PC-9 (cell line): ENCODE measurements at places on chromosomes 12 and 14. TPM values are rescaled to one million over a fixed set of nuclear protein-coding genes. Genes with fewer than 3 reads are reported as not detected.
A peak's percentile ranks its signal among the peaks of the same experiment; 100 is the strongest.

Gene KRT82
- not detected in 2 replicates for total RNA-seq

Gene ISCA2
- 83.2 and 86.5 TPM in 2 replicates for total RNA-seq

Gene TPH2
- total RNA-seq, result not detected in 2 replicates

DNA sequence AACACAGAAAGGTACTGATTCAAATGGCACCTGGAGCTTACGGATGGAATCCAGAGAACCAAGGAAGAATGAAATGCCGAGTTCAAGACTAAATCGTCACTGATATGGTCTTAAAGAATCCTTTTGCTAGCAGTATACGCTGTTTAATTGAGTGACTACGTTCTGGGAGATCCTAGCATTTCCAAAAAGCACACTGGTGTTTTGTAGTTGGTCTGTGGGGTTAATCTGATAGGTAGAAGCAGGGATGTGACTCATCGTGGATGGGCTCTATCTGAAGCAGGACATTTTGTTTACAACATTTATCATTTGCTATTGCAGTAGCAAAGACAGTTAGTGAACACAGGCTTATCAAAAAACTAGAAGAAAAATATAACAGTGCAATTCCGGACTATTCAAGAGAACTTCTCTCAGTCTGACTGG, 169.2 kb upstream of the HMGA2 start:
- H3K27ac ChIP-seq, result peak overlapping the region; percentile 98
- no peaks in the 10 kb centered on the region for H3K27me3 ChIP-seq
- H3K36me3 ChIP-seq, result no peaks in the 10 kb centered on the region; the same call in 1 of the 2 replicates
- no peak overlapping the region for H3K4me3 ChIP-seq
- peaks cover 68% of the 10 kb centered on the region for H3K4me1 ChIP-seq

DNA sequence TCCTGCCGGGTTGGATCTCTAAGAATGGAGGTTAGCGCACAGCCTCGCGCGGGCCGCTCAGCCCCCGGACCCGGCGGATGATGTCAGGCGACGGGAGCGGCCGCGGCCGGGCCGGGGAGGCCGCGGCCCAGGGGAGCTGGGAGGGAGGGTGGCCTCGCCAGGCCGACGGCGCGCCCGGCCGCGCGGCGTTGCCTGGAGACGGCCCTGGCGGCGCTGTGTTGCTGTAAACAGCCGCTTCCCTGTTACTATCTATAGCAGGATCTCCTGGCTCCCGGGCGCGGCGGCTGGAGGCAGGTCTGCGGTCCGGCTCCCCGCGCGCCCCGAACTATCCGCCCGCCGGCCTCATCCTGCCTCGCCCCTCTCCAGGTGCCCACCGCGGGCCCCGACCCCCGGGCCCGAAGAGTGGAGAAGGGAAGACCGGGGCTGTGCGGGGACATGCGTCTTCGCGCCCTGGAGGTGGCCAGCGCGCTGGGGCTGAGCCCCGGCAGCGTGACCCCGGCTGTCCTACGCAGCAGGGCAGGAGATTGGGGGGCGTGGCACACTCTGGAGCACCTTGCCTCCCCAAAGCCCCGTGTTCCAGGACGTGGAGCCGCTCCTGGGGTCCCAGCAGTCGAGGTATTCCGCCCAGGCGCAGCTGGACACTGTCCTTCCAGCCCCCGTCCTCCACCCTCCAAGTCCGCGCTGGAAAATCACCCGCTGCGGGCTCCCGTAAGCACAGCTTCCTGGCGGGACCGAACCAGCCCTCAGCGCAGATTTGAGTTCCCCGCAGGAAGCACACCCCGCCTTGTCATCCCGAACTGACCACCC, 1.4 kb upstream of the FOS start:
- peak overlapping the region; percentile 90 for H3K4me3 ChIP-seq
- DNase-seq, result peak; percentile 86
- peaks cover 19% of the 10 kb centered on the region for H3K36me3 ChIP-seq
- peaks cover 44% of the 10 kb centered on the region for H3K4me1 ChIP-seq
- peak overlapping the region; percentile 95 for H3K27ac ChIP-seq

GRCh38 chr12:7716381-7716780, 5.1 kb downstream of the DPPA3 start:
- no peaks in the 10 kb centered on the region for H3K4me1 ChIP-seq
- H3K36me3 ChIP-seq, result no peaks in the 10 kb centered on the region

DNA sequence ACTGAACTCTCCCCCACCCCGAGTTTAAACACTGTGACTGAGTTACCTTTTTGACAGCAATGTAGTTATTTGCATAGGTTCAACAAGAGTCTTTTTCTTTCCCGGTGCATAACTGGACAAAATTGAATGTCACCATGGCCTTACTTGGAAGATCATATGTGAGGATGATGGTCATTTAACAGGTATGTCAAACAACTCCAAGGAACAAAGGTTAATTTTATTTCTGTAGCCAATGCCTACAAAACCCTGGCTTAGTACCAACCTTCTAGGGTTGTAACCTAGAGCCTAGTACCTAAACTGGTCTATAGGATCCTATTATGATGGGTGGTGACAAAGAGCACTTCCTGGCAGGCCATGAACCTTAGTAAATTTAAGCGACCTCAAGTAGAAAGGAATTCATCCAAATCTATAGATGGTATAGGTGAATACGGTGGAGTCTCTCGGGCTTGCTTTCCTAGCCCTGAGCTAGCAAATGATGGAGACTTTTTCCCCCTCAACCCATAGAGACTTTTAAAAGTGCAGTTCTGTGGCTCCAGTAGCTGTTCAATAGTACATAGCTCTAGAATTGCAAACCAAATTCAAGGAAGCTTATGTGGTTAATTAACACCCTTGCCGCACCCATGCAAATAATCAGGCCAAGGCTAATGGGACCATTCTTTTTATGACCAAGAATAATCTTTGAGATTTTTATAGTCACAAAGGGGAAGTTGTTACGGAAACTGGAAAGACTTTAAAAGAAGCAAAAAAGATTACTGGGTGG, 89.0 kb downstream of the SLC38A1 start:
- no peaks in the 10 kb centered on the region for H3K36me3 ChIP-seq
- H3K27ac ChIP-seq, result no peak overlapping the region
- H3K4me3 ChIP-seq, result no peak overlapping the region
- H3K27me3 ChIP-seq, result no peaks in the 10 kb centered on the region
- H3K4me1 ChIP-seq, result no peaks in the 10 kb centered on the region

- peak overlapping the region; percentile 90 for H3K27ac ChIP-seq
- peaks cover 71% of the 10 kb centered on the region for H3K4me1 ChIP-seq
- no peaks in the 10 kb centered on the region for H3K27me3 ChIP-seq
- no peaks in the 10 kb centered on the region for H3K36me3 ChIP-seq
- no peak overlapping the region for H3K4me3 ChIP-seq
Measured at GRCh38 chr14:68688872-68689371, 103.9 kb downstream of the ZFP36L1 start.

DNA sequence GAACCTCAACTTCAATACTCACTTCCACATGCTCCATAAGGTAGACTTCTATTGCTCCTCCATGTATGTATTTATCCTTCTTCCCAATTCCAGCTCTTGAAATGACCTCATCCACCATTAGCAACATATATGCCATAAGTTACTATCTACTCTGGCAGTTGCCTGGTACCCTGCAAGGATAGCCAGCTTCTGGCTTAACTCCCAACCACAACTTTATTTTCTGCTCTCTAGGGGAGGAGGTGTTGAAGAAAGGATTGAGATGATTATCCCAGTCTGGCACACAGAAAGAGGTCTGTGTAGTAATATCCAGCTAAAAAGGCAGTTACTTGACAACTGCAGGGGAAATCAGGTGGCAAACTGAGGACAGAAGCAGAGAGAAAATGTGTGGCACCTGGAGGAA, 71.5 kb upstream of the MDM1 start:
- H3K27ac ChIP-seq, result no peak overlapping the region
- H3K4me1 ChIP-seq, result peaks cover 20% of the 10 kb centered on the region
- H3K36me3 ChIP-seq, result no peaks in the 10 kb centered on the region
- no peak for DNase-seq
- H3K4me3 ChIP-seq, result no peak overlapping the region
- no peaks in the 10 kb centered on the region for H3K27me3 ChIP-seq

DNA sequence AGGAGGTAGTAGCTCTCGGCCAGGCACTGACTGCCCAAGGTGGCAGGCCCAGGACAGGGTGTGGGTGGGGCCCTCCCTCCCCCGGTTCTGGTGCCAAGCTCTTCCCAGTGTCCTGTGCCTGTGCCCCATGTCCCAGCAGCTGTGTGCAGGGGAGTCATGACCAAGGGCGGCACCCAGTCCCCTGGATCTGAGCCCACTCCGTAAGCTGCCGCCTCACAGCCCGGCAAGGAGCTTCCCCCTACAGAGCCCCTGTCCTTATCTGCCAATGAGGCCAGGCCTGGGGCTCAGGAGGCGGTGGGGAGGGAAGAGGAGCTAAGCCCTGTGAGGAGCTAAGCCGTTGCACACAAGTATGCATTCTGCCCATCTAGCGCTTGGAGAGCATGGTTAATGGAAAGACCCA, 5.6 kb upstream of the C14orf180 start:
- H3K27ac ChIP-seq, result no peak overlapping the region
- DNase-seq, result no peak
- H3K4me3 ChIP-seq, result no peak overlapping the region
- H3K27me3 ChIP-seq, result peaks cover 92% of the 10 kb centered on the region

GRCh38 chr14:54623279-54624004, 56.5 kb downstream of the SAMD4A start:
- H3K27me3 ChIP-seq, result no peaks in the 10 kb centered on the region
- no peaks in the 10 kb centered on the region for H3K36me3 ChIP-seq
- DNase-seq, result no peak
- H3K27ac ChIP-seq, result no peak overlapping the region

DNA sequence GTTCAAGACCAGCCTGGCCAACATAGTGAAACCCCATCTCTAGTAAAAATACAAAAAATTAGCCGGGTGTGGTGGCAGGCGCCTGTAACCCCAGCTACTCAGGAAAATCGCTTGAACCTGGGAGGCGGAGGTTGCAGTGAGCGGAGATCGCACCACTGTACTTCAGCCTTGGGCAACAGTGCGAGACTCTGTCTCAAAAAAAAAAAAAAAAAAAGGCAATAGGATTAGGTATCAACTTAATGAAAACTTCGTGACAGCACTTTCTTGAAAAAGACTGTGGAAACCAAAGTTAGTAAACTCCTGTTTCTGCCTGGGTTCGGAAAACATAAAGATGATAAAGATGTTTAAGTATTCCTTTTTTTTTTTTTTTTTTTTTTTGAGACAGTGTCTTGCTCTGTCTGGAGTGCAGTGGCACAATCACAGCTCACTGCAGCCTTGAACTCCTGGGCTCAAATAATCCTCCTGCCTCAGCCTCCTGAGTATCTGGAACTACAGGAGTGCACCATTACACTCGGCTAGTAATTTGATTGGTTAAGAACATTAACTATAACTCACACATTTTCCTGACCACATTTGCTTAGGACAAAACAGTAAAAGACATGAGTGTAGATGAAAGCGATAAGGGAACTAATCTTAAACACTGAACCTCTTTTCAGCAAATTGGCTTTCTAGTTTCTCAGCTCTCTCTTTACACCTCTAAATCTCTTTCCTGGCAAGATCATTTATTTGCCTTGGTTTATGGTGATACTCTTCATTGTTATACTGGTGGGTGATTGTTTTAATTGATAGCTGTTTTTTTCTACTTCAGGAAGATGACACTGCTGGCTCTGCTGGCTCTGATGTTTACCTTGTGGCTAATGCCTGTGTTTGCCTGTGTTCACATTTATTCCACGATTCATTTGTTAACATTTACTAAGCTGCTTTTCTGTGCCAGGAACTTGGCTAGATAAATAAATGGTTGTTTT, 15.8 kb downstream of the HIF1A start:
- peaks cover 62% of the 10 kb centered on the region for H3K4me1 ChIP-seq
- no peak overlapping the region for H3K4me3 ChIP-seq
- peaks cover 7% of the 10 kb centered on the region for H3K36me3 ChIP-seq
- DNase-seq, result peak; percentile 63
- no peaks in the 10 kb centered on the region for H3K27me3 ChIP-seq
